ENCODE measurements at places on chromosomes 2 and 18.

- peaks cover 100% of the 10 kb centered on the region for H3K36me3 ChIP-seq
- no peak overlapping the region for H3K4me3 ChIP-seq
- H3K4me1 ChIP-seq = no peaks in the 10 kb centered on the region
- no peak for DNase-seq
Observed at GRCh38 chr2:191001032-191001431, 12.9 kb downstream of the STAT1 start.

DNA sequence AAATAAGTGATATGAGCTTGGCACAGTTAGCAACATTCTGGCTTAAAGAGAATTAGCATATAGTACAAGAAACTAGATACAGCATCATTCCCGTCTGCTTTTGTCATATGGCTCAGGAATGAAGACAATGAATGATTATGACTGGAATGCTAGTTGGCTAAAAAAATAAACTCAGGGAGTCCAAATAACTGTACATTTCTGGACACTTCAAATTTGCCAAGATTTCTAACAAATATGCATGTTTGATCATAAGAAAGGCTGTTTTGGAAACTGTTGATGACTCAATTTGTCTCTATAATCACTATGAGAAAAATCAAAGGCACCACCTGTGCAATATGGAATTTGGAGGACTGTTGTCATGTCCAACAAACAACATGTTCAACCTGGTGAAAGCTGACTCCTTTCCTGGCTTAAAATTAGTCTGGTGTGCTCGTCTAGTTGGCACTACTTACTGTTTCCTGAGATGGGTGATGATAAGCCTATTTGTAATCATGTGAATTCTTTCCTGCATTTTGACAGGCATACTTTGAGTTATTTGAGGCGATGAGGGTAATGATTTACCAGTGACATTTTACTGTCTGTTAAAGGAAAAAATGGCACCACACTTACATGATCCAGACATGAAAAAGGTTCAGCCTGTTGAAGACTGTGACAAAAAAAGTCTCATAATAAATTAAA, 133.9 kb upstream of the CDH20 start:
- H3K27me3 ChIP-seq = no peaks in the 10 kb centered on the region
- H3K4me3 ChIP-seq = no peak overlapping the region

GRCh38 chr2:20526160-20526559, 79.3 kb downstream of the RHOB start:
- no peak overlapping the region for H3K4me3 ChIP-seq
- no peaks in the 10 kb centered on the region for H3K27me3 ChIP-seq
- no peak overlapping the region for H3K27ac ChIP-seq
- no peak for DNase-seq
- peaks cover 18% of the 10 kb centered on the region for H3K4me1 ChIP-seq

DNA sequence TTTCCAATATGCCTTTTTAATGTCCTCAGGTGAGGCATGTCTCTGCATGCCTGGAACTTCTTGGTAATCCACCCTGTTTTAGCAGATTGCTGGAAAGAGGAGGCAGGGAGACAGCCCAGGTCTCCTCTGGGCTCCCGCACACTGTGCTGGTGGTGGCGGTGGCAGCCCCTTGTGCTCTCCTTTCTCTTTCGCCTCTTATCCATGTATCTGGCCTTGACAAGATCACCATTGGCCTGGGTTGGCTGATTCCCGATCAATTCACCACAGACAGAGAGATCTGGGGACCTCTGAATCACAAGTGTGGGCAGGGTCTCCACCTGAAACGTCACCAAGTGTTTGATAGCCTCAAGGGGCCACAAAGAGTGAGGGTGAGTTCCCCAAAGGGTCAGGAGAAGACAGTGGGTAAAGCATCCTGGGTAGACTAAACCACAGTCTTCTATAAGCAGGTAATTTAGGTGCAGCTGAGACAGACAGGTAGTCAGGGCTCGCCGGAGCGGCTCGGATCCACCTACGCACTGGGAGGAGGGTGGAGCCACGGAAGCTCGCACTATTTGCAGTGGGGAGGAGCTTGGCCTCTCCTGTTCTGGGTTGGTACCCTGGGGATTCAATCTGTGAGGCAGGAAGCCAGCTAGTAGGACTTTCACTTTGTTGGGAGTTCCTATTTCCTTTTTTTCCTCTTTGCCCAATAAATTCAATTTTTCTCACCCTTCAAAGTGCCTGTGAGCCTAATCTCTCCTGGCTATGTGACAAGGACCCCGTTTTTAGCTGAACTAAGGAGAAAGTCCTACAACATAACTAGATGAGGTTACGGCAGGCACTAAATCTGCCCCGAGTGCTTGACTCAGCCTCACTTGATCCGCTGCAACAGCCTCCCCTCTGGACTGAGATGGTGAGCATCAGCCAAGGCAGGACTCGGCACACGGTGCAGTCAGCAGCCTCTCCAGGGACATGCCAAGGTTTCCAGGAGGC, 57.6 kb downstream of the SLC4A3 start:
- H3K4me3 ChIP-seq = peak overlapping the region; percentile 55
- peaks cover 7% of the 10 kb centered on the region for H3K4me1 ChIP-seq
- peak overlapping the region; percentile 62 for H3K27ac ChIP-seq
- H3K36me3 ChIP-seq = no peaks in the 10 kb centered on the region
- peak; percentile 78 for DNase-seq
- peaks cover 6% of the 10 kb centered on the region for H3K27me3 ChIP-seq

DNA sequence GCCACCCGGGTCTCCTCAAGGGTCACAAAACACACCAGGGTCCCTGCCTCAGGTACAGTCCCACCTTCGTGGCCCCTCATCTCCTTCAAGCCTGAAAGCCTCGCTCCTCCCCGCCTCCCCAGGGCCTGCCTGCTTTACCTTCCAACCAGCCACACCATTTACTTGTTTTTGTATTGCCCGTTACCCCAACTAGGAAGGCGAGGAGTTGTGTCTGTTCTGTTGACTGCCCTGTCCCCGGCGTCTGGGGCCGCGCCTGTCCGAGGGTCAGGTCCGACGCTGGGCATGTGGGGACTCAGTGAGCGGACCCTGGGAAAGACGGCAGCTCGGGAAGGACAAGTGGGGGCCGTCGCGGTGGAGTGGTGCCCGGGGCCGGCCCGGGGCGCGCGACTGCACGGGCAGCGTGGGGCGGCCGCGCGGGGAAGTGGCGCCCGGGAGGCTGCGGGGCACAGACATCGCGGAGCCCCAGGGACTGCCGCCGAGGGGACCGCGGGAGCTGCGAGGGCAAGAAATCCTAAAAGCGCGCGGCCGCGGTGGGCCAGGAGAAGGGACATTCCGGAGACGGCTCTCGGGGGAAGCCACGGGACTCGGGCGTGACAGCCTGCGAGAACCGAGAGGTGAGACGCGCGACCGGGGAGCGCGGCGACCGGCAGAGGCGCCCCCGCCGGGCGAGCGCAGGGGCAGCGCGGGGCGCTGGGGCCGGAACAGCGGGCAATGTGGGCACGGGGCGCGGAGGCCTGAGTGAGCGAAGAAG, 797 bp upstream of the GRHL1 start:
- peak overlapping the region; percentile 67 for H3K27ac ChIP-seq
- no peaks in the 10 kb centered on the region for H3K36me3 ChIP-seq
- peak; percentile 73 for DNase-seq

DNA sequence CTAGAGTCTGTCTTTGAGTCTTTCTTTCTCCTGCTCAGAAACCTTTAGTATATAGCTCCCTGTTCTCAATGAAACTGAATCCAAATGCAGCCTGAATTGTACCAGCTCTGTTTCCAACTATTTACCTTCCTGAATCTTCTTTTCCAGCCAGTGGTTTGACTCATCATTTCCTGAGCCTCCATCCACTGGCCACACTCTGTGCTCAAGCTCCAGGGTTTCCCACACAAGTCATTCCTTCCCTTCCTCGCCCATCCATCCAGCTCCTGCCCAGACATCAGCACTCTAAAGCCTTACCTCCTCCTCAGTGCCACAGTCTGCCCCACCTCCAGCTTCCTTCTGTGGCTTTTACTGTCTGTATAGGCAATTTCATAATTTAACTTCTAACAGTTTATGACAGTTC, 233.6 kb upstream of the RASGRP3 start:
- DNase-seq = no peak
- no peak overlapping the region for H3K4me3 ChIP-seq
- H3K4me1 ChIP-seq = no peaks in the 10 kb centered on the region
- H3K36me3 ChIP-seq = no peaks in the 10 kb centered on the region
- H3K27me3 ChIP-seq = no peaks in the 10 kb centered on the region
- no peak overlapping the region for H3K27ac ChIP-seq

DNA sequence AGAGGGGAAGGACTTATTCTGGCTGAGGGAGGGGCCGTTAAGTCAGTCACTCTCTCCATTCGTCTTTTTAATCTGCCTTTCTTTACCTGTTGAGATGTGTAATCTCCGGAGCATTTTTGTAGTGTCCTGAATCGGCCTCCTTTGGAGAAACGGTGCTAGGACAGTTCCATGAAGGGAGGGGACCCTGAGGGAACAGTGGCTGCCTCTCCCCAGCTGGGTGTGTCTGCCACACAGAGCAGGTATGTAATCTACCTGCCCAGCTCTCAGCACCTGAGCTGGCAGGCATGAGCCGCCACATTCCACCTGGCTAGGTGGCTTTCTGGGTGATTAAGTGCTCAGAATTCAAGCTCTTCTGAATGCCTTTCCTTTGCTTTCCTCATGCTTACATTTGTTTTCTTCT, 131.2 kb downstream of the WDSUB1 start:
- H3K4me1 ChIP-seq = peaks cover 66% of the 10 kb centered on the region
- H3K27ac ChIP-seq = peak overlapping the region; percentile 47
- H3K27me3 ChIP-seq = no peaks in the 10 kb centered on the region
- no peak overlapping the region for H3K4me3 ChIP-seq
- peaks cover 16% of the 10 kb centered on the region for H3K36me3 ChIP-seq
- peak; percentile 81 for DNase-seq

DNA sequence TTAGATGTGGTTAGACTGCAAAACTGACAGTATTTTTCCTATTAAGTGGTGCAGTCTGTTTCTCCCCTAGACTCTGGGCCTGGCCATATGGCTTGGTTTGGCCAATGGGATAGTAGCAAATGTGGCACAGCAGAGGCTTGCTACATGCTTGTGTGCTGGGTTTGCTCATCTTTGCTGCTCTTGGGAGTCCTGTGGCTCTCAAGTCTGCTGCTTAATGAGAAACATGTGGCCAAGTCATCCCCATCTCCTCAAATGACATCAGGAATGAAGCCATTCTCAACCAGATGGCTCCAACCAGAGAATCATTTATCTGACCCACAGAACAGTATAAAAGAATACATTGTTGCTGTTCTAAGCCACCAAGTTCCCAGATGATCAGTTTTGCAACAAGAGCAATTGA, 57.1 kb upstream of the PAX3 start:
- no peak for DNase-seq
- H3K4me3 ChIP-seq = no peak overlapping the region
- H3K27me3 ChIP-seq = no peaks in the 10 kb centered on the region
- H3K4me1 ChIP-seq = no peaks in the 10 kb centered on the region
- H3K27ac ChIP-seq = no peak overlapping the region

- no peak for DNase-seq
- no peak overlapping the region for H3K27ac ChIP-seq
- no peaks in the 10 kb centered on the region for H3K27me3 ChIP-seq
- no peaks in the 10 kb centered on the region for H3K36me3 ChIP-seq
- H3K4me3 ChIP-seq = no peak overlapping the region
Observed at GRCh38 chr18:34921226-34921625, 120.0 kb upstream of the MAPRE2 start.

DNA sequence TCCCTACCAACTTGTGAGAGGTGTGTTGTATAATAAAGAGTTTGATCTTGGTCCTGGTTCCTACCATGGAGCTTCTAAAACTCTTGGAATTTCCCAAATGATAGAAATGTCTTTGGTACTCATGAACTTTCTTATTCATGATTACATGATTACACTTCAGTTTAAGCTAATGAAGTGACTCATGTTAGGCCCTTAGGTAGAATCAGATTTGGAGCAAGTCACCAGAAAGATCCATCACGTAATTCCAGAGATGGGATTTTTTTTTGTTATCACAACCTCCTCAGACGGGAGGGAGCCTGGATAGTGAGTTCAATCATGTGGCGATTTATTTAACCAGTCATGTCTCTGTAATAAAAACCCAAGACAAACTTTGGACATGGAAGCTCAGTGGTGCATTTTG, 1287.6 kb upstream of the ZEB2 start:
- H3K4me3 ChIP-seq = no peak overlapping the region
- no peak overlapping the region for H3K27ac ChIP-seq
- no peaks in the 10 kb centered on the region for H3K36me3 ChIP-seq
- no peaks in the 10 kb centered on the region for H3K4me1 ChIP-seq

- no peak overlapping the region for H3K4me3 ChIP-seq
- H3K36me3 ChIP-seq = no peaks in the 10 kb centered on the region
- H3K27me3 ChIP-seq = no peaks in the 10 kb centered on the region
- H3K4me1 ChIP-seq = no peaks in the 10 kb centered on the region
Observed at GRCh38 chr2:79740879-79741443, 228.1 kb downstream of the CTNNA2 start.

GRCh38 chr2:140986456-140986855, 1144.4 kb downstream of the LRP1B start:
- H3K4me3 ChIP-seq = no peak overlapping the region
- no peaks in the 10 kb centered on the region for H3K27me3 ChIP-seq
- no peak for DNase-seq
- H3K4me1 ChIP-seq = no peaks in the 10 kb centered on the region
- H3K27ac ChIP-seq = no peak overlapping the region

DNA sequence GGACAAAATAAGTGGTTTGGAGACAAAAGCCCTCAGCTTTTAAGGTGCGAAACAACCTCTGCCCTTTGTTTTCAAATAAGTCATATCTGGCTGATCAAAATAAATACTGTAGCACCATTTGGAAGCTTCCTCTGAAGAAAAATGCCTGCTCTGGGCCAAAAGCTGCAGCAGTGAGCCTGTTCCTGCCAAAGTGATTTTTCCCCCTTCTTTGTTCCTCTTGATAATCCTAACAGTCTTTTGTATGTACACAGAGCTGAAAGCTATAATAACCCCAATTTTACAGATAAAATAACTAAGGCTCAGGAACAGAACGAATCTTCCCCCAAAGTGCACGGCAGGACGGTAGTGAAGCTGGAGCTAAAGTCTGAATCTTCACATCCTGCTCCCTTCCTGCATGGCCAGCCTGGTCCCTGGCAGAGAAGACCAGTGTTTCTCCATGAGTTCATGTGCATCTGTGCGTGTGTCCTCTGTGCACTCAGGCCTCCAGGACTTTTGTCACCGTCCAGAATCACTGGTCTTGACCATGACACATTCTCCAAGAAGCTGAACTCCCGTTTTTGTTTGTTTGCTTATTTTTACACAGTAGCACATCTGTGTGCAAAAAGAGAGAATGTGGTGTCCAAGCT, 2114.1 kb upstream of the PIK3C3 start:
- peaks cover 7% of the 10 kb centered on the region for H3K27me3 ChIP-seq
- peaks cover 18% of the 10 kb centered on the region for H3K4me1 ChIP-seq
- peak overlapping the region; percentile 42 for H3K4me3 ChIP-seq
- no peak for DNase-seq
- H3K36me3 ChIP-seq = no peaks in the 10 kb centered on the region

DNA sequence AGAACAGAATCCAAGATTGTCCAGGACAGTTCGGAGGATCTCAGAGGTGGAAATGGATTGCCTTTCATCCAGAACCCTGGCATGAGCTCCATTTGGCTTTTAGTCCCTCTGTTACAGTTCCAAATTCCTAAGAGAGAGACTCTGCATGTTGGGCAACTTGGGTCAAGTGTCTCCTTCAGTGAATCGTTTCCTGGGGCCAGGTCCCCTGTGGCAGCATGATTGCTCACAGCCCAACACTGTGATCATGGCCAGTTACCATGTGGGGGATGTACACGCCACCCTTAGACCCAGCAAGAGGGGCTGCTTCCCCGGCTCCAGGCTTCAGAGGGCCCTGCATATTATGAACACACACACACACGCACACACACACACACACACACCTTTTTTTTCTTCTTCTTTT, 118.6 kb upstream of the GLI2 start:
- H3K27ac ChIP-seq = no peak overlapping the region
- no peak for DNase-seq
- H3K4me1 ChIP-seq = no peaks in the 10 kb centered on the region

- peak; percentile 28 for DNase-seq
- H3K4me3 ChIP-seq = no peak overlapping the region
- H3K27me3 ChIP-seq = no peaks in the 10 kb centered on the region
Observed at GRCh38 chr2:95376311-95377215, 25.9 kb upstream of the FAHD2A start.

Data from lower lobe of right lung (tissue), 2 donors.